ENCODE measurements at places on chromosomes 4 and X. TPM values are rescaled to one million over a fixed set of nuclear protein-coding genes. Genes with fewer than 3 reads are reported as not detected.

DNA sequence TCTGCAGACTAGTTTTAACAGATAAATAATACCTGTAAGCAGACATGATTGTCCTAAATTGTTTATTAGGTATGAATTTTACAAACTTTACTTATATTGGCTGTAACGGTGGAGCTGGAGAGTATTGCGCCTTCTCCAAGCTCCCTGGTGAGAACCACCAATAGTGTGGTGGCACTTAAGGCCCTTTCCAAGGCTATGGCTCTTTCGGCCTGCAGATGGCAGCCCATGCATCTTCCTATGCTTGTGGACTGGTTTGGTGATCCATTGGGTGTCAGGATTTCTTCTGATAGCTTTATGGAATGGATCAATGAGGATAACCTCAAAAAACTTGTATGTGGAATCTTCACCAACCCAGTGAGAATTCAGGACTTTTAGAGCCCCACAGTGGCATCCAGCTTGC is 7.8 kb downstream of the LARP1B start:
- DNase-seq = no peak

DNA sequence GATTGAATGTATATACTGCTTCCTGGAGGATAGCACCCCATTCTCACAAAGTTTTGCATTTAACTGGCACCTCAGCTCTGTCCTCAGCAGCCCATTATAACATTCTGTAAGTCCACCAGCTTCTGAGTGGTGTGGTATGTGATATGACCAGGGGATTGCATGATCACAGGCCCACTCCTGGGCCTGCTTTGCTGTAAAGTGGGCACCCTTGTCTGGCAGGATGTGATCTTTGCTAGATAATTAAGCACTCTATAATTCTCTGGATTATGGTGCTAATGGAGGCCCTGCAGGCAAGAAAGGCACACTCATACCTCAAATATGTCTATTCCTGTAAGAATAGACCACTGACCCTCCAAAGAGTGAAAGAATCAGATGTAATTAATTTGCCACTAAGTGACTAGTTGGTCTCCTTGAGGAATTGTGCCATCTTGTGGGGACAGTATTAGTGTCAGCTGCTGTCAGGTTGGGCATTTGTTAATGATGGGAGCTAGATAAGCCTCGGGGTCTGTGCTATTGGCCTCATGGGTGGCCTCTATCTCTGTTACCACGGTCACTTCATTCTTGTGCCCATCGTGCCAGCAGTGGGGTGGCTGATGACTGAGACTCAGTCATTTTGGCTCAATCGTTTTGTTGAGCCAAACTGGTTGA is 2.2 kb upstream of the CFI start:
- DNase-seq = no peak

DNA sequence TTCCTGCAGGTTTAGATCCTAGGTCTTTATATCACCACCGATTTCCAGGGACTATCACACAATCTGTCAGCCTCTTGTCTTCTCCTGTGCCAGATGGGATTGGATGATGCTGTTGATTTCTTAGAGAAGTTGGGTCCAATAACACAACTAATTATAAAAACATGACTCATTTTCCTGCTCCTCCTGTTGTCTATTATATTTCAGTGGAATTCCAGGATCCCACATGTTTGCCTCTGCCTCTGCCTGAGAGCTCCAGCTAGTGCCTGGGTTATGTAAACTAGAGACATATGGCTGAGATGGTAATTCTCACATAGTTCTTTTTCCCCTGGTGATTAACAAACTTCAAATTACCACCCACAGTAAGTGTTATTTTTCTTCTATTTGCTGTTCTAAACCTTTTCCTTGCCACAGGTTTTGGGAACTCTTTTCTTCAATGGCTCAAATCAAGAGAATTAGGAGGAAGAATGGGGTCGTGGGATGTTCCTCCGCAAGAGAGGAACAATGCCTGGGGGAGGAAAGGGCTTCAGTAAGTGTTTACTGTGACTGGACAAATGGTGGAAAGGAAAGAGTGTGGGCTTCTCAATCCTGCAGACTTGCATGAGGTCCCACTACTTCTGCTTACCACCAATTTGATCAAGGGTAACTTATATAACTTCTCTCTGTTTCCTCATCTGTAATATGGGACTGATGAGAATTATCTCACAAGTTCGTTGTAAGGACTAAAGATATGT is 3.4 kb upstream of the HOPX start:
- DNase-seq = no peak

The ETDA gene
- not detected for total RNA-seq

DNA sequence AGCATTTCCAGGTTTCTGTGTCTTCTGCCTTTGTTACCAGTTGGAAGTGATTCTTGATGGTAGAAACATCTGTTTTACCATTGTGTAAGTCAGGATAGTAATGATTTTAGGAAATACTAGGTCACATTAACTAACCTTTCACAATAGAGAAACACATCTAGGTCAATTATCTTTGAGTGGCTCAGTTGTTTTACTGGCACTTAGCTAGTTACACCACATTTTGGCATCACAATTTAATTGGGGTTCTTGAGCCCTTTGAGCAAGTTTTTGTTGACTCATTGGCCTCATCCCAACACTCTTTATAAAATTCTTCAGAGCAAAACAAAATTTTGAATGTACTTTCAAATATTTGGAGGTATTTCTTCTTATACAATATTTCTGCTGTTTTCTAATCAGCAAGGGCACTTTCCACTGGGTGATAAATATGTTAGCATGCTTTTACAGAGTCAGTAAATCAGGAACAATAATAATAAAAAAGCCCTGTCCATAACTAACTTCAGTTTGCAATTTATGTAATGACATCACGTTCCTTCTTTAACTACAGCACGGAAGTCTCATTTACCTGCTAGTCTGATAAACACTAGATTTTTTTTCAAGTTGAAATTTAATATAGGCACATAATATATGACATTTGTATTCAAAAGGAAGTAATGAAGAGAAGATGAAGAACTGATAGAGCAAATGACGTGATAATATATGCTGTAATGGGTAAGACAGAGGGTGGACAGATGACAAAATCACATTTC is 64.8 kb upstream of the GK2 start:
- no peak for DNase-seq

The STBD1 gene
- total RNA-seq = 7.3 TPM

GRCh38 chr4:165813606-165814005 is 59.4 kb upstream of the TLL1 start:
- DNase-seq = no peak

DNA sequence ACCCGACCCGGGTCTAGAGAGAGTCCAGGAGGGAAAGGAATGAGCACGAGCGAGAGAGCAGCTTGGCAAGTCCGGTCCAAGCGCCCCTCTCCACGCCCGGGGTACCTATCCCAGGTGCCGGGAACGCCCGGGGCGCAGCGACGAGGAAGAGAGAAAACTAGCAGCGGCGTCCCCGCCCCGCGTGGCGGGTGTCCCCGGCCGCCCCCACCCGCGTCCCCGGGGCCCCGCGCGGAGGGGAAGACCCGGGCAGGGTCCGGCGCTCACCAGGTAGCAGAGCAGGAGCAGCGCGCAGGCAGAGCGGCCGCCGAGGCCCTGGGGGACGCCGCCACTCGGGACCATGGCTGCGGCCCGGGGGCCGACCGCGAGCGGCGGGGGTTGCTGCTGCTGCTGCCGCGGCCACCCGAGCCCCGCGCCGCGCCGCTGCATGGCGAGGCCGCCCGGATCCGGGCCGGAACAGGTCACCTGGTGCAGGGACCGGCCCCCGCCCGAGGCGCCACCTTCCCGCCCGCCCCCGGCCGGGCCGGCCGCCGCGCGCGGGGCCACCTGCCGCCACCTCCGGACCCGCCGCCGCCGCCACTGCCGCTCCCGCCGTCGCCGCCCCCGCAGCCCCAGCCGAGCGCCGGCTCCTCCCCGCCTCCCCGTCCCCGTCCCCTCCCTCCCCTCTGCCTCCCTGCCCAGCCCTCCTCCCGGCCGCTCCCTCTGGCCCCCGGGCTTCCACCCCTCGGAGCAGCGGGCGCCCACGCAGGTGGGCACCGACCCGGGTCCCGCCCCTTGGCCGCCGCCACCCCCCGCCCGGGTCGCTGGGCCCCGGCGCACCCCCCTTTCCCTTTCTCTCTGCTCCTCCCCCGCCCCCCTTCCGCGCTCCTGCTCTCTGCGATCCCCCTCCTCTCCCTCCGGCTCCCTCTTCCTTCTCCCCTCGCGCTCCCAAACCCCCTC is at the start of gene SEL1L3:
SEL1L3 (minus strand) TSS at position 578 of the 936 bp plus-strand sequence; CDS start at position 426, 152 bp downstream.
- DNase-seq = no peak

DNA sequence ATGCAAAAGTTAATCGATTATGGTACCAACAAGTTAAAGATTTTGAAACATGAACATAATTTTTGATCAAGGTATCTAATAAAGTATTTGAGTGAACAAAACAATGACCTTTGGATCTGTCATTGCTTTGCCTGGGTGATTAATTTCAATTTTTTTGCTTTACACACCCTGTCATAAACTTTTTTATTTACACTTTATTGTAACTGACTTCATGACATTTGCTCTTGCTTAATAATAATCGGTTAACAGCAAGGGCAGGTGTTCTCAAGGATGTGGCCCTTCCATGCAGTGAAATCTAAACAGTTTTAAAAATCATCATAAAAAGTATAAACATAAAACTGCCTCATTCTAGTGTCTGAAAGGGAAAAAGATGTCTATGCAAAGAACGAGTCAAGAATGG is 24.1 kb downstream of the ATOH1 start:
- no peak for DNase-seq

The PDGFRA gene
- total RNA-seq = 130 TPM

- DNase-seq = no peak
These were observed 32.4 kb upstream of the PJA1 start for GRCh38 chrX:69197690-69198089.

DNA sequence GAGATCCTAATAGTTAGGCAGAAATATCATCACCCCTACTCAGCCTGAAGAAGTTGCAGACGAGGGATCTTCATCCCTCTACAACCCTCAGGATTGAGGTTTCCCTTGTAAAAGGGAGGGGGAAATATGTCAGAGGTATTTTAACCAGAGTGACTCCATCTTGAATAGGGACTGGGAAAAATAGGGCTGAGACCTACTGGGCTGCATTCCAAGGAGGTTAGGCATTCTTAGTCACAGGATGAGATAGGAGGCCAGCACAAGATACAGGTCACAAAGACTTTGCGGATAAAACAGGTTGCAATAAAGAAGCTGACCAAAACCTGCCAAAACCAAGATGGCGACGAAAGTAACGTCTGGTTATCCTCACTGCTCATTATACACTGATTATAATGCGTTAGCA is 17.5 kb downstream of the IL13RA2 start:
- no peak for DNase-seq

DNA sequence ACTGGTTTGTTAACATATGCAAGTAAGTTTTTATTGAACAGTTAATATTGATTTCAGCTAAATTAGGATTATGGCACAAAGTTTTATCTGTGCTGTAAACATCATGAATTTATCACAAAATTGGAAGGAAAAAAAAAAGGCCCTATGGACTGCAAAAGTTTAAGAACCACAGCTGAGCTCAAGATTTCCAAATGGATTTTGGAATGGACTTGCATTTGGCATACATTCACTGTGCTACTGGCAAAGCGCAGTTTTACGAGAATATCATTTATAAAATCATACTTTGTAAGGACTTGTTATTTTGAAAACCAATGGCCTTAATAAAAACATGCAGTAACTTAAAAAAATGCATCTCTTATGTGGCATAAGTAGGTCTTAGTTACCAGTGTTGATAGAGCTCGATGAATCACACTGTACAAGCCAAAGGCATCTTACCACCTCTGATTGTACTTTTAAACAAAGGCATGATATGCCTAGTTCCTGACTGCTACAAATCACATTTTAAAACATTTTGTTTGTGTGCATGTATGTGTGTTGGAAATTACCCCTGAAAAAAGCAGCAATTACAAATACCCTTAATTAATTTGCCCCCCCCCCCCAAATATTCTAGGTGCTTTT is 58.6 kb downstream of the TAB3 start:
- DNase-seq = no peak

DNA sequence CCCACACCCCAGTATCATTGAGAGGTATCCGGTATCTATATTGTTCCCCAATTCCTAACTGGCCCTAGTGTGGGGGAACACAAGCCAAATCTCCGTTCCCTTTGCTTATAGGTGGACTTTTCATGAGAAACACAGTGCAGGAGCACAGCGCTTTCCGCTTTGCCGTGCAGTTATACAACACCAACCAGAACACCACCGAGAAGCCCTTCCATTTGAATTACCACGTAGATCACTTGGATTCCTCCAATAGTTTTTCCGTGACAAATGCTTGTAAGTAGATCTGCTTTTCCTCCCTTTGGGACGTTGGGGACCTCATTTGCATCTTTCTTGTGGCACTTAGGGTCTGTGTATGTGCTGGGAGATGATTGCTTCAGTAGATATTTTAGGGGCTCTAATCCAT is 1.6 kb downstream of the GRIA3 start:
- no peak for DNase-seq

DNA sequence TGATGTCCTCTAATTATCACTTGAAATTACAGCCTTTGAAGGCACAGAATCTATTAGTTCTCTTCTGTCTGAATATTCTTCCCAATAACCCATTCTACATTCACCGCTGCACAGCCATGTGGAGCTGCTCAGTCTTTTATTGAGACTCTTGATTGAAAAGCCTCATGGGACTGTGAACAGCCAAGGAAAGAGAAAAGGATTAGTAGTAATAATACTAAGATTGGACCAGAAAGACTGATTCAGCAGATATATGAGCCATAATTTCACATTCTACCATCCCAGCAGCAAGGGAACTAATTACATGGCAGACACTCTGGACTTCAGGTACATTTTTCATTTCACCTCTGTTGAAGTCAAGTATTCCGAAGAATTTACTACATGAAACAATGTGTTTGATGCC is 2471.7 kb downstream of the ARAP2 start:
- no peak for DNase-seq

DNA sequence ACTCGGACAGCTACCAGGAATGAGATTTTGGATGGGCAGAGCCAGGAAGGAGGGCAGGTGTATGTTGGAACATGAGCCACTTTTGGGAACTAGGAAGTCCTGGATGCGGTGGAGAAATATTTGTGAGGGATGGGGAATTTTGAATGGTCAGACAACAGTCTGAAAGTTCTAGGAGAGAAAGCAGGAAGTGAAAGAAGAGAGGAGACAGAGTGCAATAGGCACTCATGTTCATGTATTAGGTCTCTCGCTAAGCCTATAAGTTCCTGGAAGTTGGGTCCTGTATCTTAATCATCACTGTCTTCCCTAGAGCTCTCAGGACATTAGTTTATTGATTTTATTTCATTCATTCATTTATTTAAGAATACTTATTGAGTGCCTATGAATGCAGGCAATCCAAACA is 65.7 kb upstream of the CITED1 start:
- DNase-seq = no peak

- no peak for DNase-seq
These were observed 18.4 kb downstream of the FGF2 start for GRCh38 chr4:122845066-122845465.

DNA sequence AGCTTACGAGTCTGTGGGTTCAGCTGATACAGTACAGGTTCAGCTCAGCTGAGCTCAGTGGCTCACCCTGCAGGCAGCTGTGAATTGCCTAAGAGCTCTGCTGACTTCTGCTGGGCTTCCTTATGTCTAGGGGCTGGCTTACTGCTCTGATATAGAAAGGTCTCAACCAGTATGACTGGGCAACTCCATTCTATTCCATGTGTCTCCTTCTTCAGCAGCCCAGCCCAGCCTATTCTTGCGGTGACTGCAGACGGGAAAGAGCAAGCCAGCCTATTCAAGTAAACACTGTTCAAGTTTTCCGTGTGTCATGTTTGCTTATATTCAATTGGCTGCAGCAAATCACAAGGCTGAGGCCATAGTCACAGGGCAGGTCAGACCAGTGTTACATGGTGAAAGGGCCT is 615.4 kb upstream of the ZFP42 start:
- DNase-seq = no peak

The MAGEE1 gene
- total RNA-seq = 2.6 TPM

Data from breast epithelium (tissue), 4 donors.